ENCODE measurements at places on chromosomes 6 and 20.

DNA sequence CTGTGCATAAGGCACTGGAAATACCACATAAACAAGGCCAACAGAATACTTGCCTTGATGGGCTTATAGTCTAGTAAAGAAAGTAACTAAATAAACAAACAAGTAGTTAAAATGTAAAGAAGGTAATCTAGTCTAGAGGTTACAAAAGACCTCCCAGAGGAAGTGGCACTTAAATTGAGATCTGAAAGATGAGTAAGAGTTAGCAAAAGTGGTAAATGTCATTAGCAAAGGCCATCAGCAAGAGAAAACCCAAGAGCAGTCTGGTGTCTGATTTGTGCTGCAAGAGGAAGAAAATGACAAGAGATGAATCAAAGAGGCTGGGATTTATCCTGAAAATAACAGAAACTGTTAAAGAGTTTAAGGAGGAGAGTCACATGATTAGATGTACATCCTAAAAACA is 96.6 kb upstream of the SMLR1 start:
- DNase-seq, result no peak

- no peak for DNase-seq
These were observed 12.3 kb upstream of the CTNNBL1 start for GRCh38 chr20:37681384-37682112.

DNA sequence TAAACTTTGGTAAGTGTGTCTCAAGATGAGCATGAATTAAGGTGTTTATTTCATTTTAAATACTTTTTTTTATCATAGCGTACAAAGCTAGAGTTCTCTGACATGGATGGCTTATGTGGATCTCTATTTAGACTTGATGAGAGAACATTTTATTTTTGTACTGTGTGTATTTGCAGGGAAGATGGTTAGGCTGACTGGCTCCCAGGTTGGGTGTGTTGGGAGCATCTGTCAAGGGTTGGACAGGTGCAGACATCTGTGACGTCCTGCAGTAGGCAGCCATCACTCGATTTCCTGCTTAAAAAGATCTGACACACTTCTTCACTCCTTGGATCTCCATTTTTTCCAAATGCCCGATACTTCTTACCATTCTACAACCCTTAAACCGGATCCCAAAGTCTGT is 221.9 kb upstream of the QKI start:
- no peak for DNase-seq

- DNase-seq, result no peak
These were observed 14.9 kb downstream of the ADTRP start for GRCh38 chr6:11763460-11764249.

- DNase-seq, result no peak
These were observed 5.2 kb downstream of the RBM38 start for GRCh38 chr20:57396212-57396983.

GRCh38 chr6:168128631-168129291 is 49.7 kb upstream of the FRMD1 start:
- no peak for DNase-seq

DNA sequence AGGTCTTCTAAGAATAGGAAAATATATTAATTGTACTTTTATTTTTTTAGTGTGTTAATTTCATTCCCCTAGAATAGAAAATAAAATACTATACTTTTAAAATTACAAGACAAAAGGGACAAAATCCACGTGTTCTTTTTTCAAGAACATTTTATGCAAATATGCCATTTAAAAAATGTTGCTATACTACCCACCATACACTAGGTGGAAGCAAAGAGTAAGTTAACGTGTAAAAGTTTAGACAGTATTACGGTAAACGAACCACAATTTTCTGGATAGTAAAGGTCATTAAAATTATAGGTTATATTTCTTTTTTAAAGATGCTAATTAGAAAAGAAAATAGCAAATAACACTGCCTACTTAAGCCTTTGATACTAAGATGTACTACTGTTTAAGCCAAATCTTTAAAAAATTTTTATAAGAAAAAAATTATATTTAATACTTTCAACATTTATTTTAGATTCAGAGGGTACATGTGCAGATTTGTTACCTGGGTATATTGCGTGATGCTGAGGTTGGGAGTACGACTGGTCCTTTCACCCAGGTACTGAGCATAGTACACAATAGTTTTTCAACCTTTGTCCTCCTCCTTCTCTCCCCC is 287.6 kb downstream of the PHF3 start:
- no peak for DNase-seq

- no peak for DNase-seq
These were observed 386.2 kb downstream of the TAF4 start for GRCh38 chr20:61679473-61679872.

- no peak for DNase-seq
These were observed 670.6 kb downstream of the CD109 start for GRCh38 chr6:74366634-74367033.

DNA sequence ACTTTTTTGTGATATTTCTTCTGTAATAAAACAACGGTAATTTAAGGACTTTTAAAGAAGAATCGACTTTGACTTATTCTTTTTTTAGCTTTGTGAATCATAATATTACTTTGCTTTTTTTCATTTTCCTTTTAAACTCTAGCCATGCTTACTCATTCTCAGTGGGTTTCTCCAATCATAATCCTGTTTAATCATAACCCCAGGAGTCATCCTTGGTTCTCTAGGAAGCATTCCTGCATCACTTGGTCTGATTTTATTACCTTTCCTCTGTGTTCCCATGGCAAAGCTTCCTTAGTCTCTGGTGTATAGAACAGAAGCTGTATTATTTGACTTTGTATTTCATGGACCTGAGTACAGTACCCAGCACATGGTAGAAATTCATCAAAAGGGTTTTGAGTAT is 223.5 kb downstream of the CDKAL1 start:
- no peak for DNase-seq

DNA sequence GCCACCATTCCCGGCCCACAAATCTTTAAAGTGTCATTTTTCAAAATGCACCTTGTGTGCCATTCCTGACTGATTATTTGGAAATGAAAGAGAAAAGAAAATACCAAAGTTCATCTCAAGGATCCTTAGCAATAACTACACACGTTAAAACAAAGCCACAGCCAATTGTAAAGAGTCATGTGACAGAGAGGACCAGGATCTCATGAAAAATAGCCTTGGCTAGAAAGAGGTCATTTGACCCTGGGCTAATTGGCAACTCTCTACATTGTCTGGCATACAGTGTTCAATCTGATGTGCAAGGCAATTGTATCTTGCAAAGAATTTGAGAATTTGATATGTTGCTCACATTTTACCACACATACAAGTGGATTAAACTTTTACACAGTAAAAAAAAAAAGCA is 31.6 kb upstream of the HLA-G start:
- DNase-seq, result no peak

GRCh38 chr6:7201732-7202541 is 94.2 kb downstream of the RREB1 start:
- DNase-seq, result no peak

DNA sequence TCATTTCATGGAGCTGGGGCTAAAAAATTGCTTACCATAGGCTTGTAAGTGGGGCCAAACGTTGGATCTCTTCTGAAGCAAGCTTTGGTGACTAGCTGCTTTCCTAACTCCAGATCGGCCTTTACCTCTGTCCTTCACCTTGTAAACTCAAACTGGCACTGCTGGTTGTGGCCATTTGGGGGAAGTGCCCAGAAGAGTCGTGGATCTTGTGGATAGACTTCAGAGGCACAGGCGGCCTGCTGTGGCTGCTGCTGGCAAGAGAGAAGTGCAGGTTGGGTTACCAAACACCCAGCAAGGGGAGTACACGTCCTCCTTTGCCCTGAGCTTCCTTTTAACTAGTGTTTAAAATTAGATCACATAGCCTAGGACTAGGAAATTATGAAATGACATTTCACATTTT is 36.8 kb upstream of the KLHL31 start:
- DNase-seq, result peak; percentile 37

- DNase-seq, result no peak
These were observed 146.5 kb downstream of the CDKAL1 start for GRCh38 chr6:20680697-20681165.

- DNase-seq, result no peak
These were observed 492.6 kb downstream of the CD83 start for GRCh38 chr6:14610141-14610540.

- DNase-seq, result no peak
These were observed 356.6 kb downstream of the BMP2 start for GRCh38 chr20:7124120-7124519.

DNA sequence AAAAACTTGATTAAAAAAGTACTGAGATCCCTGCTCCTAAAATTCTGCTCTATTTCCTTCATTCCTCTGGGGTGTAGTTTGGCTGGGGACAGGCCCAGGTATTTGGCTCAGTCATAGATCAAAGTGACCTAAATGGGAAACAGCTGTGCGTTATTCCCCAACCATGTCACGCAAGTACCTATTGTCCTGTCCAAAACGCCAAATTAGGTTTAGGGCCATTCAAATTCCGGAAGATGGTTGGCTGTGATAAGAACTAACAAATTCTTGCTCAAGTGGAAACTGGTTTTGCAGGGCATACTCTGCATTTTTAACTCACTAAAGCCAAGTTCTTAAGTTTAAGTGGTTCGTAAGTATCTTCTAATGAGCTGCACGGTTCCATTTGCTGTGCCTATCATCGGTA is 147.6 kb upstream of the TMEM170B start:
- no peak for DNase-seq

- DNase-seq, result no peak
These were observed 608.3 kb upstream of the CITED2 start for GRCh38 chr6:139982652-139983295.

- DNase-seq, result no peak
These were observed 254.7 kb downstream of the TSHZ2 start for GRCh38 chr20:53226826-53227225.

DNA sequence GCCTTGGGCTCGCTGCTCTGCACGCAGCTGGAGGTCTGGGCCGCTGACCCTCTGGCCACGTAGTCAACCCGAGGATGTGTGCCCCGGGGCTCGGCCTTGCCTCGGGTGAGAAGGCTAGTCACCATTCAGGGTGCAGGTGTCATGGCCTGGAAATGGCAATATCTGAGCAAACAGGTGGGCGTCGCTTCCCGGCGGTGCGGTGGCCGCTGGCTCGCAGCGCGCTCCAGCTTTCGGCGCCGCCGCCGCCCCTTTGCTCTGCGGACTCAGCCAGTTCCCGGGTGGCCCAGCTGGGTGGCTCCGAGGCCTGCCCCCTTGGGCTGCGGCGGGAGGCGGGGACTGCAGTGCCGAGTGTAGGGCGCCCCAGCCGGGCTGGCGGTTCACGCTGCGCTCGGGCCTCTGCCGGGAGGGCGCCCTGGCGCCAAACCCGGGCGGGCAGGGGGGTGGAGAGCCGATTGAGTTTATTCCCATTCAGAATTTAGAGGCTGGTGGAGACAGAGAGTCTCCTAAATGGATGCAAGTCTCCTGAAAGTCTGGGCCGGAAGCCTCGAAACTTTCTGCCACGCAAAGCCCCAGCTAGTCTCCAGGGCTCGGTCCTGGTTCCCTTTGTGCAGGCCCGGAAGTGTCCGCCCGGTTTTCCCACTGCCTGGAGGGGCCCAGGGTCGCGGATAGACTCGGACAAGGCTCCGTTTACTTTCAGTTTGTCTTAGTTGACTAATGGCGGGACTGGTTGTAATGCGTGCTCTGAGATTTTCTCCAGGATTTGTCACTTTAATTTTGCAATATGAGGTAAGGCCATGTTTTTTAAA is 11.3 kb upstream of the TFAP2A start:
- DNase-seq, result no peak

DNA sequence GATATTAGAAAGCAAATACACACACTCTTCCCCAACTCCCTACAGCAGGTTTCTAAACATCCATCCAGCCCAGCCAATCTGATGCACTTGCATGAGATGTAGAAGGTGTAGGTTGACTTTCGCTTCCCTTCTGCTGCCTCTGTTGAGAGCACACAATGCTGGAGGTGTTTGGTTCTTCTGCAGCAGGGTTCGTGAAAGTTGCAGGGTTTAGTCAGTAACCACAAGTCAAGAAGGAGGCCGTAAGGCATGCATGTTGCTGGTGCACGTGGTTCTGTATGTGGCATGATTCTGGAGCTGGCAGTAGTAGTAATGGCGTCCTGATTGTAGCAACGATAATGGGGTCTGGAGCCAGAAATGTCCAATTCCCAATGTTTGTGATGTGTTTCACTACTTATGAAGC is 53.0 kb downstream of the DEK start:
- DNase-seq, result no peak

DNA sequence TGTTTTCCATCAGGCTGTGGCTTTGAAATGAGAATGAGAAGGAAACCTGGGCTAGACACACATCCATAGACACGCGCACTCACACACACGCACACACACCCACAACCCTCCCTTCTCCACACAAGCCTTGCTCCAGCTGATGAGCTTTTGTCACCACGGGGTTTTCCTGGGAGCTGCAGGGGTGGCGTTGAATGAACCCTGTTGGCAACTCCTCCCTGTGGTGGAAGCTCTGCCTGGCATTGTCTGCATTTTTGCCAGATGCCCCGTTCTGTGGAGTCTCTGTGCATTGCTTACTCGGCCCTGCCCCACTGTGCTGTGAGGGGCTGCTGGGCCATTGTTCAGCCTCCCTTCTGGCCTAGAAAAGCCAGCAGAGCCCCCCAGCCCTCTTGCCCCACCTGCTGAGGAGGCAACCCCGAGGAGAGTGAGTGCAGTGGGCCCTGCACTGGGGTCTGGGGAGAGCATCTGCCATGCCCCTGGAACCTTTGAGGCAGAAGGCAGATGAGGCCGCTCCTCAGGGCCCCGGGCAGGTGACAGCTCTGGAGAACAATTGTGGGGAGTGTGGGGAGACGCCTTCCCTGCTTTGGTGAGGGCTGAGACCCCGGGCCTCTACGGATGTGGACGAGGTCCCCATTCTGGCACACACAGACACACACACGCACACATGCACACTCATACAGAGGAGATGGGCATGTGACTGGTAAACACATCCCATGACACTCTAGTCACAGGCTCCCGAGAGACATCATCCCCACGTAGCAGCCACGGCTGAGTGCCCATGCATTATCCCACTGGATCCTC is 9.9 kb downstream of the ADIG start:
- no peak for DNase-seq

GRCh38 chr6:85866370-85866730 is 223.7 kb upstream of the SYNCRIP start:
- DNase-seq, result no peak
